NCI-H774 (cell line): ENCODE measurements at places on chromosomes 2 and 18.

- no peak for DNase-seq
Measured at GRCh38 chr2:197576631-197577030, 60.8 kb downstream of the MOB4 start.

DNA sequence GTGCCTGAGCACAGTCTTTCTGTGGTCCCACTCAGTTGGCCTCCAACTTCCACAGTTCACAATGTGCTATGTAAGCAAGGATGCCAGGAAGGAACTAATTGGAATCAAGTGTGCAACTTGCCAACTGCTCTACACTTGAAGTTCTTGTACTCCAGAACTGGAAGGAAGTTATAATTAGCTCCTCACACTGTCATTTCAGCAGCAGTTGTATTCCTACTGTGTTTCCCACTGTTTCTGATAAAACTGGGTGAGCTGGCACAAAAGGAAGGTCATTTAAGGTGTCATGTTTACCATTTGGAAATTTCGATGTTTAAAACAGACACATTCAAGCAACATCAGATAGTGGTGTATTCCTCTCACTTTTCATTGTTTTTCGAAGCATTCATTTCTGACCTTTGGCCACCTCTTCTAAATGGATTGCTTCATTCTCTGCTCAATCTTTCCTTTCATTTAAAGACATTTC, 84.2 kb downstream of the ANTXR1 start:
- no peak for DNase-seq

GRCh38 chr2:191434072-191434471, 188.9 kb downstream of the MYO1B start:
- no peak for DNase-seq

DNA sequence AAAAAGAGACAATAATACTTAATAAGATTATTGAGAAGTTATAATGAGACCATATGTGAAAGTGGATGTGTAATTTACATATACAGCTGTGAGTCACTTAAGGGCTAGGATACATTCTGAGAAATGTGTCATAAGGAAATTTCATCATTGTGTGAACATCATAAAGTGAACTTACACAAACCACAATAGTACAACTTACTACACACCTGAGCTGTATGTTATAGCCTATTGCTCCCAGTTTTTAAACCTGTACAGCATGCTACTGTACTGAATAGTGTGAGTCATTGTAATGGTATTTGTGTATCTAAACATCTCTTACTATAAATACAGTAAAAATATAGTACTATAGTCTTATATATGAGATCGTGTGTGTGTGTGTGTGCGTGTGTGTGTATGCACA, 1420.3 kb upstream of the PIK3C3 start:
- no peak for DNase-seq

- no peak for DNase-seq
Measured at GRCh38 chr18:78605255-78605654, 374.4 kb upstream of the SALL3 start.

GRCh38 chr2:8606649-8607550, 75.0 kb upstream of the ID2 start:
- DNase-seq: no peak

GRCh38 chr18:55048892-55049291, 89.6 kb upstream of the CCDC68 start:
- DNase-seq: no peak

GRCh38 chr2:86283411-86284030, 53.9 kb downstream of the REEP1 start:
- no peak for DNase-seq

DNA sequence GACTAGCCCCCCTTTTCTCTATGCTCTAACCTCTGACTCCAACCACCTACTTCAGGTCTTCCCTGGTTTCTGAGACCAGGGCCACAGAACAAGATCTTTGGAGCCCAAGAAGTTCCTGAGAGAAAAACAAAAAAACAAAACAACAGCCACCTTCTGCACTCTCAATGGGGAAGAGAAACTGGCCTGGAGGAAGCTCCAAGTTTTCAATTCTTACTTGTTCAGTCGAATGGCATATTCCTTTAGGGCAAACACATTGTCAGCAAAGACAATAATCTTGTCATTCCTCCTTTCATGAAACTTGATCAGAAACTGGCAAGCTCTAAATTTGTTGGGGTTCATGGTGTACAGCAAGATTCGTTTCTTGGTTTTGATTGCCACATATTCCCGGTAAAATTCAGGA, 15.0 kb downstream of the ERCC3 start:
- DNase-seq: no peak

DNA sequence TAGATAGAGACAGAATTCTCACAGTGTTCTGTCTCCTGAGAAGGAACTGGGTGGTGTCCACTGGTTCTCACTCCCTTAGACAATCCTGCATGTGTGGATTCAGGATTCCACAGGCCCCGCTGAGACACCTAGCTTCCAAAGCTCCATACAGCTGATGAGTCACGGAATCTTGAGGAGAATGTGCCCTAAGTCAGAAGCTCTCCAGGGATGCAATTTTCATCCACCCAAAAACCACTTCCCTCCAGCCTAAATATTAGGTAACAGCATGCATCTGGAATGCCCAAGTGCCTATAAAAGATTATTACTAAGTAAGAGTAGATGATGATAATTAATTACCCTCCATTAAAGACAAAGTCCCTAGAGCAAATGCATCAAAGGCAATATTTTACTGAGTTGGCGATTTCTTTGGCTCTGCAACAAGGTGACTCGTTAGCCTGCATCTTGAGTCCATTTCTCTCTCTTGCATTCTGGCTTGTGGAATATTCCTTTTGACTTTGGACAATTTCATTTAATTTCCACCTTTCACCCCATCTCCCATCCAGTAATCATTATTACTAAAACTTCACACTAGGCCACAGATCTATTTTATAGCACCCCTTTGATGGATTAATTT, 475.1 kb downstream of the TNS1 start:
- no peak for DNase-seq

DNA sequence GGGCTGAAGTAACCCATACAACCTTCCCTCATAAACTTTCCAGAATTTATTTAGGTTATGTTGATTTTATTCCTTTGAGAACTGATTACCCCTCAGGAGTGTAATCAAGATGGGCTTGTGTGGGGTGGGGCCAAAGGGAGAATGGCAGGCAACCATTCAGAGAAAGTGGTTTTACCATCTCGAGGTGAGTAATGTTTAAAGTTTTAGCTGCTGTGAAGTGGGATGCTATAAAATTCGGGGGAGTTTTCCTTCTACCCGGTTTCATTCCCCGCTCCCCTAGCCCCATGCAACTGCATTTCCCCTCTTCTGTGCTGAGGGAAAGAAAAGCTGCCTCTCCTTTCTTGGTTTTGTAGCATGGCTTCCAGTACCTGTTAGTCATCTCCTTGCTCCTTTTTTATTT, 34.7 kb downstream of the MAP4K4 start:
- no peak for DNase-seq
